ENCODE measurements at places on chromosomes 1 and 21.

DNA sequence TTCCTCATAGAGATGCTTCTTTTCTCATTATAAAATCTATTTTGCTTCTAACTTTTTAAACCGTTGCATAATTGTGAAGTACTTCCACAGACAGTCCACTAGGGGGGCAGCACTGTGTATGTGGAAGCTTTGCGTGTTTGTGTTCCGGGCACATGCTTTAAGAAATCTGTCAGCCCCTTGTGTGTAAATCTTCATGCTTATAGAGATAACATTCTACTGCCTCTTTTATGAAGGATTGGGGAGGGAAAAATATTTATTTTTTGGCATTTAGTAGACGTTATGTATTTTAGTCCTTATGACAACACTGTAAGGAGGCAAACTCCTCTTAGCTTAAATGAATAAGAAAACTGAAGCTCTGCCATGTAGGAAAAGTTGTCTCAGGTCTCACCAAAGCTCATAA is 157.3 kb upstream of the PTGFR start:
- no peaks in the 10 kb centered on the region for H3K36me3 ChIP-seq
- no peak overlapping the region for H3K27ac ChIP-seq
- no peaks in the 10 kb centered on the region for H3K4me1 ChIP-seq
- no peak for DNase-seq

GRCh38 chr1:24992761-24993211 is 62.7 kb upstream of the RUNX3 start:
- H3K27ac ChIP-seq, result no peak overlapping the region
- no peaks in the 10 kb centered on the region for H3K36me3 ChIP-seq
- no peaks in the 10 kb centered on the region for H3K27me3 ChIP-seq
- DNase-seq, result no peak

DNA sequence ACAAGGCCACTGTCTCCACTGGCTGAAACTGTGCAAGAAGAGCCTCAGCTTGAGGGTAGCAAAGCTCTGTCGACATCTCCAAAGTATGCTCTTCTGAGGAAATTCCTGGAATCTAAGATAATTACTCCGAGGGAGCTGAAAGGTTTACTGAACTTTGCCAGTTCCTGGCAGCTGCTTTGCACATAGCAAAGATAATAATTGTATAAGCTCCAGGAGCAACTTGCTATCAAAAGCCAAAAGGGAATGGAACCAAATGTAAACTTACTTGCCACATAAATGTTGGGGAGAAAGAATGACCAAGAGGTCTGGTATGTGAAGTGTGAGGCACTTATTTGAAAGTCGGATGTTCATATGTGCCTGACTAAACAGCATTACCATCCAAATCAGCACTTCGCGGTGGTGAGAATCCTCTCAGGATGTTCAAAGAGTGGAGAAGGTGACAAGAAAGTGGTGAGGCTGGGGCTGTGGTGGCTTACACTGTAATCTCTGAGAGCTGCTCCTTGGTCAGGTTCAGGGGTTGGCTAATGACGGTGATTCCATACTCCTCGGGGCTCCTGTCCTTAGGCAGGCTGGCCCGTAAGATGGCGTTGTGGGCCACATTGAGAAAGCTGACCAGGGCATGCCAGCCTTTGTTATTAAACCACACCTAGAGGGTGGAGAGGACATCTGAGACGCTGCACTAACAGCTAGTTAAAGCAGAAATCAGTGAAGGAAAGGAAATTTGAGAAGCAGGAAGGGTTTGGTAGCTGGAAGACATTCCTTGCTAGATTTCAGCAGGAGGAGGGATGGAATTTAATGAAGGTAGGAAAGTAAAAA is 100.0 kb downstream of the ABCA4 start:
- H3K36me3 ChIP-seq, result no peaks in the 10 kb centered on the region
- no peak for DNase-seq
- H3K4me3 ChIP-seq, result no peak overlapping the region
- no peak overlapping the region for H3K27ac ChIP-seq
- no peaks in the 10 kb centered on the region for H3K27me3 ChIP-seq
- H3K4me1 ChIP-seq, result peaks cover 1% of the 10 kb centered on the region

DNA sequence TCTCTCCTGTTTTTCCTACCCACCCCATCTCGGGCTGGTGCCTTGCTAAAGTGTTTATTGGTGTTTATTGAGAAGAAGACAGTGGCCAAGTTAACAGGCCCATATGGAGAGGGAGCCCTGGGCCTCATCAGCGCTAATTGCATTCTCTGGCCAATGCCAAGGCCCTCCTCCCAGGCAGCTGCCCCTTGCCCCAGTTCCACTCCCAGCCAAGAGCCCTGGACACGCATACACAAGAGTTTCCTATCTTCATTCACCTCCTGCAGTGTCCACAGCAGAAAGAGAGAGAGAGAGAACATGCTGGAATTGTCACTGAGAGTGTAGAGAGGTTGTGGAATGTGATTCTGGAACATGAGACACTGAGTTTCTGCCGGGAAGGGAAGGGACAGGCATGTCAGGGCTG is 25.4 kb upstream of the VWA5B1 start:
- H3K4me1 ChIP-seq, result no peaks in the 10 kb centered on the region
- no peaks in the 10 kb centered on the region for H3K36me3 ChIP-seq
- DNase-seq, result no peak

DNA sequence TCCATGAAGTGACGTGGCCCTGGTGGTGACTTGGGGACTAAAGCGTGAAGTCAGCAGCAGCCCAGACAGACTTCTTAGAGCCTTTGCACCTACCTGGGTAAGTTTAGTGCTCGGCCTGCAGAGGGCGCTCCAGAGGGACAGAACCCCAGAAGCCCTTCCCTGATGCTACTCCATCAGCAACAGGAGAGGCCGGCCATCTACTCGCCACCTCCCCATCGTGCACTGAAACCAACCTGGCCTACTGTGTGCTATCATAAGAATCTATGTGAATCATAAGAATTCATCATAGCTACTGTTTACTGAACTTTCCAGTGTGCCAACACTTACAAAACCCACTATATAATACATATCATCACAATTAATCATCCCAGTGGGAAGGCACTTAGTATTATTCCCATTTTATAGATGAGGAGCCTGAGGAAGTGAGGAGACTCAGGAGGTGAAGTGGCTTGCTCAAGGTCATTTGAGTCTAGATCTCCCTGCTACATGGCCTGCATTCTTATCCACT is 7.9 kb upstream of the EDN2 start:
- peak overlapping the region; percentile 67 for H3K27ac ChIP-seq
- H3K4me3 ChIP-seq, result no peak overlapping the region
- H3K36me3 ChIP-seq, result no peaks in the 10 kb centered on the region
- H3K4me1 ChIP-seq, result peaks cover 16% of the 10 kb centered on the region
- DNase-seq, result no peak

- H3K4me3 ChIP-seq, result no peak overlapping the region
- DNase-seq, result no peak
- no peak overlapping the region for H3K27ac ChIP-seq
- H3K4me1 ChIP-seq, result no peaks in the 10 kb centered on the region
- H3K36me3 ChIP-seq, result no peaks in the 10 kb centered on the region
- no peaks in the 10 kb centered on the region for H3K27me3 ChIP-seq
Measured at GRCh38 chr1:107323784-107324183, 182.9 kb downstream of the NTNG1 start.

GRCh38 chr1:24502709-24503058 is at the start of gene RCAN3:
Gene RCAN3, plus strand, starts transcription at chr1:24502836. Its CDS starts 11,537 bp downstream, at chr1:24514373.
- H3K4me1 ChIP-seq, result peaks cover 3% of the 10 kb centered on the region
- H3K4me3 ChIP-seq, result peak within 1 kb of the TSS; percentile 87
- H3K27ac ChIP-seq, result peak within 1 kb of the TSS; percentile 52
- DNase-seq, result peak; percentile 26
- H3K27me3 ChIP-seq, result no peaks in the 10 kb centered on the region

- peaks cover 37% of the 10 kb centered on the region for H3K36me3 ChIP-seq
- no peak overlapping the region for H3K4me3 ChIP-seq
- DNase-seq, result no peak
- H3K27me3 ChIP-seq, result no peaks in the 10 kb centered on the region
- no peaks in the 10 kb centered on the region for H3K4me1 ChIP-seq
Measured at GRCh38 chr1:42777852-42778251, 6.9 kb upstream of the TMEM269 start.

DNA sequence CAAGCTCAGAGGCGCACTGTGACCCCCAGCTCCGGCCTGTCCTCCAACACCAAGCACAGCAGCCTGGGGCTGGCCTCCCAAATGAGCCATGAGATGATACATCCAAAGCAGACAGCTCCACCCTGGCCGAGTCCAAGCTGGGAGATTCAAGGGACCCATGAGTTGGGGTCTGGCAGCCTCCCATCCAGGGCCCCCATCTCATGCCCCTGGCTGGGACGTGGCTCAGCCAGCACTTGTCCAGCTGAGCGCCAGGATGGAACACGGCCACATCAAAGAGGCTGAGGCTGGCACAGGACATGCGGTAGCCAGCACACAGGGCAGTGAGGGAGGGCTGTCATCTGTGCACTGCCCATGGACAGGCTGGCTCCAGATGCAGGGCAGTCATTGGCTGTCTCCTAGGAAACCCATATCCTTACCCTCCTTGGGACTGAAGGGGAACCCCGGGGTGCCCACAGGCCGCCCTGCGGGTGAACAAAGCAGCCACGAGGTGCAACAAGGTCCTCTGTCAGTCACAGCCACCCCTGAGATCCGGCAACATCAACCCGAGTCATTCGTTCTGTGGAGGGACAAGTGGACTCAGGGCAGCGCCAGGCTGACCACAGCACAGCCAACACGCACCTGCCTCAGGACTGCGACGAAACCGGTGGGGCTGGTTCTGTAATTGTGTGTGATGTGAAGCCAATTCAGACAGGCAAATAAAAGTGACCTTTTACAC is 29.1 kb downstream of the SLC19A1 start:
- no peak overlapping the region for H3K27ac ChIP-seq
- no peaks in the 10 kb centered on the region for H3K4me1 ChIP-seq
- H3K27me3 ChIP-seq, result no peaks in the 10 kb centered on the region
- H3K4me3 ChIP-seq, result no peak overlapping the region
- DNase-seq, result no peak

- H3K27me3 ChIP-seq, result no peaks in the 10 kb centered on the region
- no peak overlapping the region for H3K27ac ChIP-seq
- no peaks in the 10 kb centered on the region for H3K36me3 ChIP-seq
- no peak for DNase-seq
- no peaks in the 10 kb centered on the region for H3K4me1 ChIP-seq
Measured at GRCh38 chr1:36109041-36109679, 15.9 kb downstream of the COL8A2 start.

- no peak overlapping the region for H3K27ac ChIP-seq
- no peak overlapping the region for H3K4me3 ChIP-seq
- peaks cover 10% of the 10 kb centered on the region for H3K4me1 ChIP-seq
- no peak for DNase-seq
- H3K36me3 ChIP-seq, result no peaks in the 10 kb centered on the region
- H3K27me3 ChIP-seq, result no peaks in the 10 kb centered on the region
Measured at GRCh38 chr1:63611231-63611630, 18.0 kb downstream of the PGM1 start.

DNA sequence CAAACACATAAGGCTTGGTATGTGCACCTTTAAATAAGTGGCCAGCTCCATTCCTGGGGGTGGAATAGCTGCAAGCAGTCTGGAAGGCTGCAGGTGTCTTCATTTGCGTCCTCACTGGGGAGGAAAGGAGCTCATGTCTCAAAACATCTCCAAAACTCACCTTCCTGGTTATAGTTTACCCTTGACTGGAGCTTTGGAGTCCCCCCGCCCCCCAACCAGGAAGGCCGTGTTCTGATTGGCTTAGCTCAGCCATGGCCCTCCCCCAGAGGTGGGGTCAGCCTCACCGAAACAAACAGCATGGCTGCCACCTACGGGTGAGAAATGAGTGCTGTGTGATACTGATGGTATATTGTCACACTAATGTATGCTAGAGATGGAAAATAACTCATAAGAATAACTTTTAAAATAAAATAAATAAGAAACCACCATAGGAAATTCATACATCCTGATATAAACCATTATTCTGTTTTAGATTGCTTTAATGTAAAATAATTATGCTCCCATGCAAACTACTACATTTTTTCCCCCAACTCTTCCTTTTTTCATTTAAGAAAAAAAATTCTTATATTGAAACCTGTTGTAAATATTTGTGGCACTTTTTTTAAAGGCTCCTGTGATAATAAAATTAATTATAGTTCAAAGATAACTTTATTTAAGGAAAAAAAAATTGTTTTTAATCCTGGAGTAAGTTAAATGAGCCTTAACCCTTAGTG is 90.8 kb downstream of the ZP4 start:
- no peaks in the 10 kb centered on the region for H3K27me3 ChIP-seq
- H3K27ac ChIP-seq, result no peak overlapping the region
- no peaks in the 10 kb centered on the region for H3K36me3 ChIP-seq
- H3K4me1 ChIP-seq, result no peaks in the 10 kb centered on the region
- H3K4me3 ChIP-seq, result no peak overlapping the region

DNA sequence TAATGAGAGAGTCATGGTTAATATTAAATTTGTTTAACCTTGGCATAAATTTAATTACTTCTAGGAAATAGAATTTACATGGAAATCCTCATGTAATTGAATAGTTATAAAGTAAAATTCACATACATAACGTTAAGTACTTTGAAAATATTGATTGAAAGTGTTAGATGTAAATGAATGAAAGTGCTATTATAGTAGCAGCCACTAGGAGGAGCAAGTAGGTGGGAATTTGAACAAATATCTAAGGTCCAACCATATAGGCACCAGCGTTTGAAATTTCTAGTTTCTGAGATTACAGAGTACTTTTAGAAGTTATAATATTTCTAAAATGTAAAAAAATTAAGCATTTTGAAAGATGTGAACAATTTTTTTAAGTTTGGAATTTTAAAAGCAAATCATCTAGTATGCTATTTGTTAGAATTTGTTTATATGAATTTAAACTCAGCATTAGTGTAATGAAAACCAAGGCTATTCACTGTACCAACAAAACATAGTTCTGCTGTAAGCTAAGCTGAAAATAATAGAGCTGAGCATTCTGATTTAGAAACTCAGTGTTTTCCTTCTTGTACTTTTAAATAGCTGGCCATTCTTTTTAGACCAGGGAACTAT is 3.3 kb downstream of the B3GALT2 start:
- H3K4me3 ChIP-seq, result peak overlapping the region; percentile 24
- no peaks in the 10 kb centered on the region for H3K27me3 ChIP-seq
- DNase-seq, result no peak
- H3K4me1 ChIP-seq, result no peaks in the 10 kb centered on the region

- no peak overlapping the region for H3K27ac ChIP-seq
- no peaks in the 10 kb centered on the region for H3K4me1 ChIP-seq
- DNase-seq, result no peak
- no peaks in the 10 kb centered on the region for H3K36me3 ChIP-seq
- H3K27me3 ChIP-seq, result no peaks in the 10 kb centered on the region
Measured at GRCh38 chr1:52641307-52641706, 8.3 kb downstream of the SHISAL2A start.

Measured in ascending aorta (tissue), 2 donors.